Stimulated activated CD4-positive, alpha-beta T cell treated with anti-CD3 and anti-CD28 coated beads, Interleukin-1b, Interleukin-23, amount 100 ng/mL, for 1 hour (primary cell): ENCODE measurements at places on chromosomes 7 and 10.

GRCh38 chr7:77653572-77653971 is 42.7 kb upstream of the RSBN1L start:
- no peak for DNase-seq

DNA sequence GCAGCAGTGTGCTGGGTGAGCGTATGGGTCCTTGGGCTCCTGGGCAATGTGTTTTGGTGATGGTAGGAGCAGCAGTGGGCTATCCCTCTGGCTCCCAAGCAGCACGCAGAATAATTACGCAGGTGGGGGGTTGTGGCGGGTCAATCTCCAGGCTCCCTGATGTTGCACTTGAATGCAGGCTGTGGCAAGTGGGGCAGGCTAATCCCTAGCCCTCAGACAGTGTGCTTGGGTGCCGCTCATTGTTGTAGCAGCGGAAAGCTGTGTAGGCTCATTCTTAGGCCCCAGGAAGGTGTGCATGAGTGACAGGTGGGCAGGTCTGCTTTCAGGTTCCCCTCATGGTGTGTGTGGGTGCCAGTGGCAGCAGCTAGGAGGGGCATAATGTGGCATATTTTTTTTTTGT is 44.1 kb downstream of the LOXL4 start:
- DNase-seq, result no peak

DNA sequence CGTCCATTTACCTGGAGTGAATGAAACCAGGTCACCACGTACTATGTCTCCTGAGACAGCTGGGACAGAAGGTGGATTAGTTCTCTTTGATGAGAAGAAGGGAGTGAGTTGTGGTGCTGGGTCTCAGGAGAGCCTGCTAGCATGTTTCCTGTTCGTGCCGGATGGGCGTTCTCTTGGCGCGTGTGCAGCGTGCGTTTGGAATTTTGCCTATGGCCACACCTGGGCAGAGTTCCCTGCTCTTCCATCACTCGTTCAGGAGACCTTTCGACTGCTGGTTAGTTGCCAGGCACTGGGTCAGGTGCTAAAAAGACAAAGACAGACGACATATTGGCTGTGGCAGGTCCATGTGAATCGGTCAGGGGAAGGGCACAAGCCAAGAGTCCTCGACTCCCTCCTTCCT is 90.3 kb downstream of the TRRAP start:
- DNase-seq, result no peak

- DNase-seq, result no peak
These were observed 372.1 kb upstream of the NPVF start for GRCh38 chr7:25600262-25600920.

GRCh38 chr10:51397695-51398094 is 301.7 kb downstream of the CSTF2T start:
- DNase-seq, result no peak

GRCh38 chr10:118844731-118845521 is 90.2 kb upstream of the CACUL1 start:
- no peak for DNase-seq

GRCh38 chr7:57404967-57405421 is 45.0 kb upstream of the ZNF716 start:
- DNase-seq, result no peak

DNA sequence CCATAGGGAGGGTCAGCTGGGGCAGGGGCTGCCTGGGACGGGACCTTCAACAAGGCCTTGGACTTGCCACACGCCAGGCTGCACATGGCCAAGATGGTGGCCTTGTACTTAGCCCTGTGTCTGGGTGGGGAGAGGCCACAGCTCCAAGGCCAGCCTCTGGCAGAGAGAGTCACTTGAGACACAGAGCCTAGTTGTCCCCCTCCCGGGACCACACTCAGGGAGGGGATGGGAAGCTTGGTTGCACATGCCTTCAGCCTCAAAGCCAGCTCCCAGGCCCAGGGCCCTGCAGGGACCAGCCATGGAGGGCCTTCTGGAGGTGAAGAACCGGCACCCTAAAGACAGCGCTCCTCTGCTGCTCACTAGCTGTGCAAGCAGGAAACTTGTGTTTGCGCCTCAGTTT is 16.7 kb downstream of the MMRN2 start:
- DNase-seq, result no peak

DNA sequence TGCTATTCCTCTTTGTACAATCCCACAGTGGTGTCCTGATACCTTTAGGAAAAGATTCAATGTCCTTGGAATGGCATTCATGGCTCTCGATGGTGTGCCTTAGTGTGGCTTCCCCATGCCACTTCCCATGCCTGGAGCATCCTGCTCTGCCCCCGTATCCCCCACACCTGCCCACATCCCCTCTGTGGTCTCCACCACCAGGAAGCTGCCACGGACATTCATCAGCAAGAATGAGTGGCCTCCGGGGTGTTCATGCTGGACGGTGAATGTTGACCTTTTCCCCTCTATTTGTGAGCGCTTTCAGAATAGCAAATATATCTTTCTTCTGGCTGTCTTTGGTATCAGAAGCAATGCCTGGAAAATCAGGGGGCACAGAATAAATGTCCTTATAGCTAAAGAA is 262.0 kb upstream of the NRP1 start:
- no peak for DNase-seq
